Skin of body (tissue), 3 donors: ENCODE measurements at places on chromosomes 3 and 15. TPM values are rescaled to one million over a fixed set of nuclear protein-coding genes. Genes with fewer than 3 reads are reported as not detected.
A peak's percentile ranks its signal among the peaks of the same experiment; 100 is the strongest.

Gene IGSF11
- total RNA-seq: 1.6 TPM

Gene GOLGA8O
- total RNA-seq: 0.39 TPM

Gene GOLGA8K
- total RNA-seq: 0.30 TPM

GRCh38 chr15:89332446-89332845 lies 2.2 kb downstream of the POLG start:
- no peak for DNase-seq

GRCh38 chr3:146832857-146833458 lies 227.8 kb upstream of the PLSCR5 start:
- DNase-seq: no peak

- DNase-seq: peak; percentile 75
These were observed at the start of gene PRICKLE2 for GRCh38 chr3:64224826-64225610. Gene PRICKLE2, minus strand, starts transcription at chr3:64225466. Its CDS starts 26,539 bp downstream, at chr3:64198927.
